ENCODE measurements at places on chromosomes 1 and 21.

GRCh38 chr1:117120774-117121588, 568 bp downstream of the TRIM45 start:
- DNase-seq = peak; percentile 29

- no peak for DNase-seq
Observed at GRCh38 chr1:162928141-162928540, 67.2 kb upstream of the CCDC190 start.

- no peak for DNase-seq
Observed at GRCh38 chr1:55725378-55725777, 510.2 kb upstream of the USP24 start.

GRCh38 chr1:162982364-162982763, 86.8 kb upstream of the RGS4 start:
- no peak for DNase-seq

GRCh38 chr1:48831120-48831978, 54.7 kb upstream of the BEND5 start:
- no peak for DNase-seq

Data from large intestine (tissue), 12 donors.